ENCODE measurements at places on chromosomes 2 and 18. TPM values are rescaled to one million over a fixed set of nuclear protein-coding genes. Genes with fewer than 3 reads are reported as not detected.

Gene FMNL2
- 23.5 TPM for total RNA-seq

Gene CDKL4
- total RNA-seq: 0.97 TPM

Gene LTBP1
- 294 TPM for total RNA-seq

Gene MSH6
- 43.0 TPM for total RNA-seq

Gene CROCC2
- not detected for total RNA-seq

DNA sequence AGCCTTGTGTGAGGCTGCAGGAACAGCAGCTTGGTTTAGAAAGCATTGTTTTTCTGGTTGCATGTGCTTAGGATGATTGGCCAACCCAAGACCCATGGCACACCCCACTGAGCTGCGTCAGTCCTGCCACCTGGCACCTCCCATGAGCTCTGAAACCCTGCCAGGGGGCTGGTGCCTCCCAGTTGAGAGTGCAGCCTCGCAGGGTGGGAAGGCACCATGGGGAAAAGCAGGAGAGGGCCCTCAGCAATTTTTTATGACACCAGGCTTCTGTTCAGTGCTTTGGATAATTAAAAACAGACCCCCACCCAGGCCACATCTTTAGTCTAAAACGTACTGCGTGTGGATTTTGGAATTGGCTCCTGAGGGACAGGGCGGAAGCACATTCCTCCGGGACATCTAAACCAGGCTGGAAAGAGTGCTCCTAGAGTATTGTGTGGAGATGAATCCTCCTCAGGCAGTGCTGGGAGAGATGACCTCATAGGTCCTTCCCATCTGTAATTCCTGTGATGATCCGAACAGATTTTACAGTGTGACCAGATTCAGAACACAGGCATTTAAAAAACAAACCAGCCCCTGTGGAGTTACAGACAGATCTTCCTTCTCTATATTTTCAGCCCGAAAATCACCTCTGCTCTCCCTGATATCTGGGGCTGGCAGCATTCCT lies 438.3 kb downstream of the ZNF521 start:
- H3K27me3 ChIP-seq: no peaks in the 10 kb centered on the region
- H3K4me3 ChIP-seq: no peak overlapping the region
- H3K4me1 ChIP-seq: peaks cover 10% of the 10 kb centered on the region
- DNase-seq: peak; percentile 85
- H3K36me3 ChIP-seq: no peaks in the 10 kb centered on the region

Gene KCNE4
- 11.6 TPM for total RNA-seq

Measured in esophagus muscularis mucosa (tissue), 4 donors.